ENCODE measurements at places on chromosomes 4 and X.
A peak's percentile ranks its signal among the peaks of the same experiment; 100 is the strongest.

- DNase-seq: no peak
These were observed 29.9 kb downstream of the RNF175 start for GRCh38 chr4:153729895-153730294.

GRCh38 chr4:40927074-40927473 lies 177.3 kb downstream of the NSUN7 start:
- DNase-seq: no peak

DNA sequence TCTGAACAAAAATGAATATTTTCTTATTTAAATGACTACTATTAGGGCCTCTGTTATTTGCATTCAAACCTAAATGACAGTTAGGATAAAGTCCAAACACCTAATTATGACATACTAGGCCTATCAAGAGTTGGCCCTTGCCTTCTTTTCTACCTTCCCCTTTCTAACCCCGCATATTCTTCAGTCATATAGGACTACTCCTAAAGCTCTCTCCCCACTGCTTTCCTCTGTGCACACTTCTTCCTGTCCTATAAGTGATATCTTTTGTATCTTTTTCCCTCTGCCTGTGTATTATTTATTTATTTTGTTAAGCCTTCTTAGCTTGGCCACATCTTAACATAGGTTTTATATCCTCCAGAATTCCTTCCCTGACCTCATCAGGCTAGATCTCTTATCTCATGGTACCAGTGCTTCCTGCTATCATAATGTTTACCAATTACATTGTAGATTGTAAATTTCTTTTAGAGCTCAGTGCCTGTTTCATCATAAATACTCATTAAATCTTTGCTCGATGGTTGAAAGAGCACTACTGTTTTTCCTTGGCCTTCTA lies 22.5 kb downstream of the ERVMER34-1 start:
- DNase-seq: no peak

- DNase-seq: no peak
These were observed 149.2 kb downstream of the AWAT2 start for GRCh38 chrX:69900491-69900890.

- no peak for DNase-seq
These were observed 645 bp downstream of the AMMECR1 start for GRCh38 chrX:110317061-110317819.

DNA sequence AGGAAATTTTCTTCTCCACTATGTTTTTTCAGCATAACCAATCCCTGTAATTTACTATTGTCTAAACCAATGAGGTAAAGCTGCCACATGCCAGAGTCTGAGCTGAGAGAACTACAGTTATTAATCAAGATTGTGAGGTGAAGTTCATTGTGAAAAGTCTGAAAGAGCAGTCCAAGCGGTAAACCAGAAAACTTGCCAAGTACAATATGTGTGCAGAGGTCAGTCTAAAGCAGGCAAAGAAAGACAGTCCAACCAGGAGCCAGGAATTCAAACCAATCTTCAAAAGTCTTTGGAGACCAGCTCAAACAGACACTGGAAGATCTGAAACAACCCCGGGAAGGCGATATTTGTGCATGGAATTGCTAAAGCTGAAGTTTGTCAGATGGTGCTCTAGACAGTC lies 229.1 kb upstream of the POU3F4 start:
- DNase-seq: no peak

DNA sequence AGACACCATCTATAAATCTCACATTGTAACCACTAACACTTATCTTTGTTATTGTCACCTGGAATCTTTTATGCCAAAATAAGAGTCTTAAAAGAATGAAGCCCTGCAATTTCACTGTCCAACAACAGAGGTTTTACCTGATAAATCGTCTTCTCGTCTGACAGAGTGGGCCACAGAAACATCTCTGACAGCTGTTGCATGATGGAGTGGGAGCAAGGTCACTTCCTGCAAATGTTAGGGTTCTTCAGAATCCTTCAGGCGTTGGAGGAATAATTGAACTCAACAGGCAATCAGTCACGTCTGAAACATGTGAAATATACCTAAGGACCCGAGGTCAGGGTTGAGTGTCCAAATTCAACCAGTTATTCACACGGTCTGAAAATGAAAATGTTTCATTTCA lies 353.6 kb downstream of the TRIML1 start:
- no peak for DNase-seq

DNA sequence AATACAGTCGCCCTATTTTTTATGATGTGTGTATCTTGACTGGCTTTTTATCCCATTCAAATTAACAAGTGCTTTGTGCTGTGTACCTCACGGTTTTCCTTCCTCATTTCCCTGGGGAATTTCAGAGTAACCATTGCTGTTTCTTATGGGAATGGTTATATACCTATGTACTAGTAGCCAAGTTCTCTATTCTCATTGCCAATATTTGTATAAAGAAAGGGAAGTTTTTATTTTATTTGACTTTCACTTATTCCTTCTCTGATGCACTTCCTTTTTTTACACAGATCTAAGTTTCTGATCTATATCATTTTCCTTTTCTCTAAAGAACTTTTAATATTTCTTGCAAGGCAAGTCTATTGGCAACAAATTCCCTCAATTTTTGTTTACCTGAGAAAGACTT lies 181.3 kb downstream of the SOWAHB start:
- no peak for DNase-seq

- no peak for DNase-seq
These were observed 98.2 kb upstream of the ARSJ start for GRCh38 chr4:114077610-114078009.

DNA sequence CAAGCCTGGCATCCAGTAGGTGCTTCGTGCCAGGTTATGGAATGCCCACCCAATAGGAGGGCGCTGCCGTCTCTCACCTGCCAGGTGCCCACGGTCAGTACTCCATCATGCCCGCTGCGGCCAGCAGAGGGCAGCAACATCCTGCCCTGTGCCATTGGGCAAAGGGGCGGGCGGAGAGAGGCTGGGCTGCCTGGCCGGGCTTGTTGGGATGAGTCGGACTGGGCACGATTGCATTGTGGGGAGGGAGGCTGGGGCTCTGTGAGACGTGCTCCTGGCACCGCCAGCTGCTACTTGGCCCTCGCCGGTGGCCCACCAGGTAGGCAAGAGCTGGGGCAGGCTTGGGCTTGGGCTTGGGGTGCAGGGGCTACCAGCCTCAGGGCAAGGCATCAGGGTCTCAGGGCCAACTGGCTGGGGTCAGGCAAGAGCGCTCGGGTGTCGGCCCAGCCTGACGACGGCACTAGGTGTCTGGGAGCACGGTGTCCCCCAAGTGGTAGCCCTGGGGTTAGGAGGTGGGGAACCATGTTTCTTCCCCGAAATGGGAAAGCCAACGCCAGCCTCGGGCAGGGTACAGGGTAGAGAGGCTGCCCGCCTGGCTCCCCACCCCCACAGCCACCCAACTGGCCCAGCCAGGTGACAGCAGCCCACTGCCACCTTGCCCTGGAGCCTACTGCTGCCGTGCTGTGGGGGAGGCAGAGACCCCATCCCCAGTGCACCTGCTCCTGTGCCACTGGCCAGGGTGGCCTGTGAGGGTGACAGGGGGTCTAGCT lies at the start of gene PLXNB3:
Gene PLXNB3 (plus strand): TSS at position 261 of the 767 bp plus-strand sequence. CDS start 1,287 bp downstream, outside the sequence.
- DNase-seq: peak; percentile 53

GRCh38 chrX:84168574-84168973 lies 19.4 kb downstream of the RPS6KA6 start:
- no peak for DNase-seq

- DNase-seq: no peak
These were observed 523.3 kb downstream of the PPARGC1A start for GRCh38 chr4:23366557-23366906.

GRCh38 chr4:24105327-24106038 lies 215.6 kb upstream of the PPARGC1A start:
- peak; percentile 5 for DNase-seq

DNA sequence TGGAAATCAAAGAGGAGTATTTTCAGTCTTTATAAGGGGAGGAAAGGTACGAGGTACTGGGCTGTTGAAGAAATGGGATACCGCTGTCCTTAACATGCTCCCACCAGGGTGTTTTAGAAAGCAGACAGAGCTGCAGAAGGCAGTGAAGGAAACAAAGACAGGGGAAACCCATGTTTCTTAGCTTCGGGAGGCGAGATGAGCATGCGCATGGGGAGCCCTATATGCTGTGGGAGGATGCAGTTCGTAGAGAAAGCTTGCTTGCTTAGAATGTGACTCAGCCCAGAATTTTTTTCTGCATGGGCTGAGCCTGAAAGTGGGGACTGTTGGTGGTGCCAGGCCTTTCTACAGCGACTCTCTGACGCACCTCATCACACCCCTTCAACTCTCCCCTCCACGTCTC lies 28.8 kb upstream of the SCOC start:
- DNase-seq: no peak

DNA sequence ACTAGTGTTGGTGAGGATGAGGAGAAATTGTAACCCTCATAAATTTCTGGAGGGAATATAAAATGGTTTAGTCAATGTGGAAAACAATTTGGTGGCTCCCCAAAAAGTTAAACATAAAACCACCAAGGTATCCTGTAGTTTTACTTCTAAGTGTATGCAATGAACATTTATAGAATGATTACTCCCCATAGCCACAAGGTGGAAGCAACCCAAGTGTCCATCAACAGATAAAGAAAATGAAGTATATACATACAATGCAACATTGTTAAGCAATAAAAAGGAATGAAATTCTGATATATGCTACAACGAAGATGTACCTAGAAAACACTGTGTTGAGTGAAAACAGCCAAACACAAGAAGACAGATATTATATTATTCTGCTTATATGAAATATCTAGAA lies 569.1 kb upstream of the GRID2 start:
- DNase-seq: no peak

DNA sequence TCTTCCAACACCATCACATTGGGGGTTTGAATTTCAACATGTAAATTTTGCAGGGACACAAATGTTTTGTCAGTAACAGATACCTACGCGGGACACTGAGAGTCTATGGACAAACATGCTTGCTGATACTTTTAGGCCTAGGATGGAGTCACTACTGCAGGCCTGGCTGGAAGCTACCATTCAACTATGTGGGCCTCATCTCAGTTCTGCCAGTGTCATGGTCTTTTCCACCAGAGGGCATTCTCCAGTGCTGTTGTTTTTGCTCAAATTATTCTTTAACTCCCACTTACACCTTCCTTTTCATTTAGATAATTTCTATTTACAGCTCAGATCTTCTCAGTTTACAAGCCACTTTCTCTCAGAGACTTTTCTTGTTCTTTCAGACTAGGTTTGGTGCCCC lies 7.0 kb upstream of the ANK2 start:
- DNase-seq: no peak

DNA sequence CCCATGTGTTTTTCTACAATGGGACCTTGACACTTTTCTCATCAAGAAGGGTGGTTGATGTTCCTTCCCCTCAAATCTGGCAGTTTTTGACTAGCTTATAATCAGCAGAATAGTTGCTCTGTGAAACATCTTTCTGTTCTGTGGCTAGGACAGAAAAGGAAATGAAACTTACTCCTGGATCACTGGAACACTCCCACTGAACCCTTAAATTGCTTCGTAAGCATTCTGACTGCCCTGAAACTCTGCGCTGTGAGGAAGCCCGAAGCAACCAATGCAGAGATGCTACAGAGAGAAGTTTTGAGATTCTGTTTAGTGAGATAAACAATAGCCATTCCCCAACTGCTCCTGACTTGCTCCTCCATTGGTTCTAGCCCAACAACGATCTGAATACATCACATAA lies 602.2 kb downstream of the CENPC start:
- DNase-seq: no peak

GRCh38 chr4:83932750-83933391 lies 397.0 kb downstream of the GPAT3 start:
- no peak for DNase-seq

DNA sequence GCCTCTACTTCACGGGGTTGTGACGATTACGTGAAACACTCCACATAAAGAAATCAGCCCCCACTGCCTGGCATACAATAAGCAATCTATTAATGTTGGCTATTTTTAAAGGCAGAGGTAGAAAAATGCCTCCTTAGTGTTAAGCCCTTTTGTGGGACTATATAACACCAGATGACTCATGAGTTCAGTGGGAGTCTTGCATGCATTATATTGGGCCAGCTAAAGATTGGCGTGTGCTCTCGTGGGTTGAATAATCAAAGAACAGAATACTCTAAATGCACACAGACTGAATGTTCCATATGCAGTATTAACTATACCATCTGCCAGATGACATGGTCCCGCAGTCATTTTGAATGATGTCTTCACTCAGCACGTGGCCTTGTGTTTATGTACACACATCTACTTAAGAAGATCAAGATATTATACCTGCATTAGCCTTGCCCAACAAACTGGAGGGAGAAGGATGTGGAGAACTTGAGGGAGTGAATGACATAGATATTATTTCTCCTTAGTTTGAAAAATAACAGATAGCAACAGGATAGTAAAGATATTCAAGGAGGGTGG lies 85.0 kb upstream of the MYOZ2 start:
- DNase-seq: no peak

GRCh38 chr4:154985673-154986072 lies 204.6 kb downstream of the RBM46 start:
- DNase-seq: no peak

- DNase-seq: no peak
These were observed 251.8 kb downstream of the TENM3 start for GRCh38 chr4:182495031-182495430.

DNA sequence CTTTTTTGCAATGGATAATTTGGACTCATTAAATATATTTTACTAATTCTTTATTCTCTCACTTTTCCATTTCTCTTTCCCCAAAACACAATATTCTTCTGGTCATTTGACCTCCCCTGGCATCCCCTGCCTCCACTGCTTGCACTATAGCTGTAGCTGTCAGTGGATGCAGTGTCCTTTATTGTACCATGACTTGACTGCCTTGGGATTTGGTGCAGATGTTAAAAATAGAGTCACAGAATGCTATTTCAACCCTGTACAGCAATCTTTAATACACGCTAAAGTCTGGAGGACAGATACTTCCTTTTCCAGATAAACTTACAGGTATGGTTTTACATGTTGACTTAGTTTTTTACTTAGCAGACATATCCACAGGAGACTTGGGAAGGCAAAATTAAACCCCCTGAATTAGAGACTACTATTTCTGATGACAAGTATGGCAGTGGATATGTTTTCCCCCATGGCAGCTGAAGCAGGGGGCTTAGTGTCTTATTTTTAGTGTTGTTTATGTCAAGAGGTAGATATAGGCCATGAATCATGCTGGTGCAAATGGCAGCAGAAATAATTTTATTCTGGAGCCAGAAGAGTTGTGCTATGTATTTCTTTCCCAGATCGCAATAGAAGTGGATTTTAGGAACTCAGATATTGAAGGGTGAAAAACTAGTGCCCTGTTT lies 461.4 kb downstream of the NAF1 start:
- DNase-seq: no peak

- DNase-seq: no peak
These were observed 4.3 kb downstream of the AKAP17A start for GRCh38 chrX:1595711-1596060.

DNA sequence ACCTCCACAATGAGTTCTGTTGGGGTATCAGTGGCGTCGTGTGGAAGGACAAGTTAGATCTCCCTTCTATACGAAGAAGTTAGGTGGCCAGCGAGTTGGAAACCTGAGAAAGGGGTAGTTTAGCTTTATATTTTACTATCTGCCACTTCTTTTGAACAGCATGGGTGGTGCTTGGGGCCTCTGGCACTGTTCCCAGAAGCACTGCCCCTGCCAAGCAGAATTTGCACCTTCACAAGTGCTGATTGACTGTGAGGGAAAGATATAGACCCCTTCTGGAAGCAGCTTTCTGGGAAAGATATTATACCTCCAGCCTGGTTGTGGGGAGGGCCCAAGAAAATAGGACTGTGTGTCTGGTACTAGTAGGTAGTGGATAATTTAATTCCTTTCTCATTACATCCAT lies 246.9 kb downstream of the FBXO8 start:
- DNase-seq: no peak

GRCh38 chr4:140213749-140214148 lies 59.8 kb upstream of the MAML3 start:
- no peak for DNase-seq
